NCI-H1436 treated with DMSO at 0.1 percent for 48 hours (cell line): ENCODE measurements at places on chromosomes 12 and 14.

DNA sequence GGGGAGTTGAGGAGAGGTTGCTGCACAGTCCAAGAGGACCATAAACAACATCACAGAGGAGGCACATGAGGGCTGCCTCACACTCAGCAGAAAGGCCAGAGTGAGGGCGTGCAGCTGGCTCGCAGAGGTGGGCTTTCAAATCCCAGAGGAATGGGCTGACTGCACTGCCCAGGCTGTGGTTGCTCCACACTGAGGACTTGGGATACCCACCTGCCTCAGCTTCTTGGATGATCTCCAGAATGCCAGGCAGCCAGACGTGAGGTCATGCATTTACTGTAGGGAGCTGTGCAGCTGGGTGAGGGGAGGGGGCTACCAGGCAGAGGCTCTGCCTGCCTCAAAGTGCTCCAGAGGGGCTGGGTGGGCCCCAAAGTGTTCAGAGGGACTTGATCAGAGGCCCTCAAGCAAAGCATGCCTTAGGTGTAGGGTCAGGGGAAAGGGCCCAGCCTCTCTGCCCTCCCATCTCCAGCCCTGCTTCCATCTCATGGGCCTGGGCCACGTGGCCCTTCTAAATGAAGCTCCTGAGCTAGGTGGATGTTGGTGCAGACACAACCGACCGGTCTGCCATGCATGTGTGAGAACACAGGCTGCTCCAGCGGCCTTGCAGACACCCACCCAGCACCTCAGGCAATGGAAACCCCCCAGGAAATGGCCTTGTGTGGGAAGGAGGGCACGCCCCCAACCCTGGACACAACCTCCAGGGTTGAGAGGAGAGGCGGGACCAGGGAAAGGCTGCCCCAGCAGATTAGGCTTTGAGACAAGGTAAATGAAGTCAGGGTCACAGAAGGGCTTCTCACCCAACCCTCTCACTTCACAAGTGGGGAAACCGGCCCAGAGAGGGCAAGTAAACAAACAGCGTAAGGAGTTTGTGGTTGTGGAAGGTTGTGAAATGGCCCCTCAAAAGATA, 90.8 kb downstream of the NTF3 start:
- no peak for DNase-seq

- DNase-seq: no peak
Observed at GRCh38 chr14:24145690-24146452, 539 bp downstream of the PSME2 start.

DNA sequence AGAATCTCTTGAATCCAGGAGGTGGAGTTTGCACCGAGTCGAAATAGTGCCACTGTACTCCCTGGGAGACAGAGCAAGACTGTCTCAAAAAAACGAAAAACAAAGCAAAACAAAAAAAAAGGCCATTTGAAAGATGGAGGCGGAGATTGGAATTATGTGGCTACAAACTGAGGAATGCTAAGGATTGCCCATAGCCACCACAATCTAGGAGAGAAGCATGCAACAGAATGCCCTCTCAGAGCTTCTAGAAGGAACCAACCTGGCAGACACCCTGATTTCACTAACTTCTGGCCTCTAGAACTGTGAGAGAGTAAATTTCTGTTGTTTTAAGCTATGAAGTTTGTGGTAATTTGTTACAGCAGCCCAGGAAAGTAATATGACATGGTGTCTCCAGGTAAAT, 50.1 kb upstream of the LIMA1 start:
- DNase-seq: no peak

DNA sequence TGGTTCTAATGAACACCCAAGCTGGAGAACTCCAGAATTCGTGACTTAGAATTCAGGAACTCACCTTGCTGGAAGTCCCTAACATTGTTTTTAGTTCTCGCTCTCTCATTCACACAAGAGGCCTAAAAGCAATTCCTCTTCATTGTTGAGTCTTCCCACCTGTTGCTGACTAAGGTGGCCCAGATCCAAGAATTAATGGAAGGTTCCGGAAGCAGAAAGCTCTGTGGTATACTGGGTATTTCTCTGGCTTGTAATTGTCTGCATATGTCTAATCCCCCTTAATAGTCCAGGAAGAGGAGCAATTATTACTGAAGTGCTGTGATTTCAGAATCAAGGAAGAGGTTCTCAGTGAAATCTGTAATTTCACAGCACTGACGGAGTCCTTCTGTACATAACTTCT, 31.4 kb downstream of the TMEM233 start:
- DNase-seq: peak; percentile 87

- DNase-seq: no peak
Observed at GRCh38 chr12:5771756-5772155, 173.3 kb downstream of the ANO2 start.

GRCh38 chr12:75560167-75560566, 48.8 kb upstream of the KRR1 start:
- DNase-seq: no peak

GRCh38 chr12:53871367-53871766, 67.3 kb upstream of the HOXC13 start:
- DNase-seq: no peak

DNA sequence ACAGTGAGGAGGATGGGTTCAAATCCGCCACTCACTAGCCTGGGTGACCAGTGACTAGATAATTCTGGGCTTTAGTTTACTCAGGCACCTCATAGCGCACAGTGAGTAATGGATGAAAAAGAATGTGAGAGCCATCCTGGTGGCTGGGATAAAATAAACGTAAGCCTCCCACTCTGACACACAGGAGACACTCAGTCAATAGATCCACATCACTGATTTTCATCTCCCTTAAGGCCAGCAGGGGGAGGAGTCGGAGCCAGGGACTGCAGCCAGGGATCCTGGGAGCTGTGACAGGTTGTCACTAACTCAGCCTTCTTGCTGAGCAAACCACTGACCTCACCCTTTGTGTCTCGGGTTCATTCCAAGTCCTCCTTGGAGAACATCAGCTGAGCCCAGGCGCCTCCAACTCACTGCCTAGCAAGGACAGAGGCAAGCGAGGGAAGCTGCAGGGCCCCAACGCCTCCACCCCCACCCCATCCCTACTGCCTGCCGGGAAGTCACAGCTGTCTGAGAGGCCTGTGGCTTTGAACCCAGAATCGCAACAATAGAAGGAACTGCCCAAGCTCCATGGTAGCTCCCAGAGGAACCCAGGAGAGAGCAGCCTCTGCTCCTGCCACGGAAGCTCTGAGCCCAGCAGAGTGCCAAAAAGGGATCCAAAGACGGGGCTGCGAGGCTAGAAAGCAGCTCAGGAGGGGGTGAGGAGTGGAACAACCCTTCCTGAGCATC, 30.7 kb downstream of the PXN start:
- no peak for DNase-seq

DNA sequence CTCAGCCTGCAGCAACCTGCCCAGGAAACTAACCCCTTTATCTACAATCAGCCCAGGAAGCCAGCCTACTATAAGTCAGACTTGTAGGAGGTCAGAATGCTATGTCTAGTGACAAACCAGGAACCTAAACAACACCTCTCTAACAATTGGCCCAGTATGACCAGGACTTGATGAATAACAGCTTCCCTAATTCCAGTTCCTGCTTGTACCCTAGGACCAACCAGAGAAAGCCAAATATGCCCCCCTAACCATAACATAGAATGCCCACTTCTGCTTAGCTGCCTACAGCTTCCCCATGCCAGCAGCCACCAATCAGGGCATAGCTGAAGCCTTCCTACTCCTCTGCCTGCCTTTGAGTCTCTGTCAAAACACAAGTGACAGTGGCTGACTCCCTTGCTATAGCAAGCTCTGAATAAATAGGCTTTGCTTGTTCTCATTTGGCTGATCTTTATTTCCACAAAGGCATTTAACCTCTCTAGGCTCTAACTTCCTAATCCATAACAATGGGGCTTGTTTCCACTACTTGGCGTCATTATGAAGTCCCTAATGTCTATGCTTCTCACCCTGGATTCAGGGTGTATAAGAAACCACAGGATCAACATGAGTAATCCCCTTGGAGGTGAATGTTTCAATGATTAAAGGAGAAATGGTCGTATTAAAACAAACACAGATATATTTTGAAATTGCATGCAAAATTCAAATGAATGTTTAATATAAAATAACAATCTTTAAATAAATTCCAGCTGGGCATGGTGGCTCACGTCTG, 220.2 kb downstream of the ANO6 start:
- no peak for DNase-seq

GRCh38 chr14:28876572-28876945, 110.0 kb downstream of the FOXG1 start:
- DNase-seq: no peak

DNA sequence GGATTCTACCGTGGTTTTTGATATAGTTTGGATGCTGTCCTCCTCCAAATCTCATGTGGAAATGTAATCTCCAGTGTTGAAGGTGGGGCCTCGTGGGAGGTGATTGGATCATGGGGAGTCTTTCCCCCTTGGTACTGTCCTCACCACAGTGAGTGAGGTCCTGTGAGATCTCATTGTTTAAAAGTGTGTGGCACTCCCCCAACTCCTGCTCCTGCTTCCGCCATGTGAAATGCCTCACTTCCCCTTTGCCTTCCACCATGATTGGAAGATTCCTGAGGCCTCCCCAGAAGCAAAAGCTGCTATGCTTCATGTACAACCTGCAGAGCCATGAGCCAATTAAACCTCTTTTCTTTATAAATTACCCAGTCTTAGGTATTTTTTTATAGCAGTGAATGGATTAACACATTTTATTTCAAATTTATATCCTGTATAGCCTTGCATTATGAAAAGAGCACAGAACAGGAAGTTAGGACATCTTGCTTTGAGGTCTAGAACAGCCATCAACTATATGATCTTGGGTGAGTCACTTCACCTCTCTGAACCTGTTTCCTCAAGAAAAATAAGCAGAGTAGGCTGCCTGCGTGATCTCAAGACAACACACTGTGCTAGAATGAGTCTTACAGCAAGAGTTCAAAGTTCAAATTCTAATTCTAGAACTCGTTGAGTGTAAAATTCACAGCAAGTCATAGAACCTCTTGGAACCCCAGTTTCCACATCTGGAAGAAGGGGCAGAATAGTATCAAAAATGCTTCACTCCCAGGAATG, 160.9 kb upstream of the EEA1 start:
- DNase-seq: no peak

DNA sequence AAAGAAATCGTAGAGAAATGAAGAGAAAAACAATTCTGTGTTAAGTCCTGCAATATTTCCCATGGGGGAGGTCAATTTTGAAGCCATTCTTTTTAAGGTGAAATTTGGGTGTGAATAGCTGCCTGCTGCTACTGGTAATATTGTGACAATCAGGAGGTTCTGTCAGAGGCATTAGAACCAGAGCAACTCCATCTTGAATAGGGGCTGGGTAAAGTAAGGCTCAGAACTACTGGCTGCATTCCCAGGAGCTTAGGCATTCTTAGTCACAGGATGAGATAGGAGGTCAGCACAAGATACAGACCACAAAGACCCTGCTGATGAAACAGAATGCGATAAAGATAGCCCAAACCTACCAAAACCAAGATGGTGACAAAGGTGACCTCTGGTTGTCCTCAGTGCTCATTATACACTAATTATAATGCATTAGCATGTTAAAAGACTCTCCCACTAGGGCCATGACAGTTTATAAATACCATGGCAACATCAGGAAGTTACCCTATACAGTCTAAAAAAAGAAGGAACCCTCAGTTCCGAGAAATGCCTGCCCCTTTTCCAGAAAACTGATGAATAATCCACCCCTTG, 24.8 kb upstream of the MTHFD1 start:
- no peak for DNase-seq

DNA sequence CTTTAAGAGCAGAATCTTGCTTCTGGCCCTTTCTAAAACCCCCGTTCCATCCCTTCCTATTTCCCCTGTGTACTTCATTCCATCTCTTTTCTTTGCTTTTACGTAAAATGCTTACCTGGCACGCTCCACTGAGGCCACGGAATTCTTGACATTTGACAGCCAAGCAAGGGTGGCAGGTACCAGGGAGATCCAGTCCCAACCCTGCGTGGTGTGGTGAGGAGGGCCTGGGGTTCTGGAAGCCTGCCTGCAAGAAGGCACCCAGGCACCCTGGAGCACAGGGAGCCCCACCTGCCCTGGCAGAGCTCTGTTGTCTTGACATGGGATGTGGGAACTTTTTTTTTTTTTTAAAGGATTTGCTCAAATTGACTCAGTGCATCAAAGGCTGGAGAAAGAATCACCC, 48.6 kb downstream of the ITPK1 start:
- DNase-seq: no peak

DNA sequence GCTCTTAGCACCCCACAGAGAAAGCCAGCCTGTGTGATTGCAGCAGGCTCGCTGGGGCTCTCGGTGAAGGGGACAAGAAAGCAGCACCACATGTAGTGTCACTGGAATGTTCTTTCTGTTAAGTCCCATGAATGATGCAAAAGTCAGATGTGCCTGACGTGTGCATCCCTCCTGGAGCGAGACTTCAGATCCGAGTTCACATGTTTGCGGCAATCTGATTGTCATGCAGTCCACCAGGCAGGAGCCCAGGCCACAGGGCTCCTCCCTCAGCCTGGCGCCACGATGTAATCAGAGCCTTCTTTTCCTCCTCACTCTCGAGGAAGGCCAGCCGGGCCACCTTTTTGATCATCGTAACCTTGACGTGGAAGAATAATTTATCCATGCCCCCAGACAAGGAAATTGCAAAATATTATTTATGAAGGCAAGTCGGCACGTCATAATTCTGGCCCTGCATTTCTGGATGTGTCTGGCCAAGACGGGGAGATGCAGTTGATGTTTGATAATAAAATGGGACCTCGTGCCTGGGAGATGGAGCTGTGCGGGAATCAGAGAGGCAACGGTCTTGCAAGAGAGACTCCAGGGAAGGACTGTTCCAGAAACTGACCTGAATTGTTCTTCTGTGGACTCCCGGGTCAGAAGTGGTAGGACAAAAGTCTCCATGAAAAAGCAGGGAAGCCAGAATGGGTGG, 214.6 kb downstream of the PHETA1 start:
- DNase-seq: no peak
